AG09319 (cell line): ENCODE measurements at places on chromosomes 5 and 9.

- DNase-seq, result no peak
These were observed 1492.7 kb downstream of the MAT2B start for GRCh38 chr5:164998142-164998541.

DNA sequence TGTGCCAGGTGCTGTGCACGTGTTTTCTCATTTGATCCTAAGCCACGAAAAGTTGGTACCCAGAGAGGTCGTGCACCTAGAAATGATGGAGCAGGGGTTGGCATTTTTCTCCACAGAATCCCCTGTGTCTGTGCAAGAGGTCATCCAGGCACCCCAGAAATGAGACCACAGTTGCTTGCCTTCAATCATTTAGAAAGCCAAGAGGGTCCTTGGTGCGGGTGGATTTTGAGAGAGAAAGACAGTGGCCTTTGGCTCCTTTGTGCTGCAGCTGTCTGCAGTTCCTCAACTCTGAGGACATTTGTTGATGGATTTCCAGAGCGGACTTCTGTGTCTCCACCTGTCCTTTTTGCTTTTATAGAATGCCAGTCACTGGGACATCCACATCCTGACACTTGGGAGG is 33.8 kb upstream of the SPRY4 start:
- DNase-seq, result no peak

DNA sequence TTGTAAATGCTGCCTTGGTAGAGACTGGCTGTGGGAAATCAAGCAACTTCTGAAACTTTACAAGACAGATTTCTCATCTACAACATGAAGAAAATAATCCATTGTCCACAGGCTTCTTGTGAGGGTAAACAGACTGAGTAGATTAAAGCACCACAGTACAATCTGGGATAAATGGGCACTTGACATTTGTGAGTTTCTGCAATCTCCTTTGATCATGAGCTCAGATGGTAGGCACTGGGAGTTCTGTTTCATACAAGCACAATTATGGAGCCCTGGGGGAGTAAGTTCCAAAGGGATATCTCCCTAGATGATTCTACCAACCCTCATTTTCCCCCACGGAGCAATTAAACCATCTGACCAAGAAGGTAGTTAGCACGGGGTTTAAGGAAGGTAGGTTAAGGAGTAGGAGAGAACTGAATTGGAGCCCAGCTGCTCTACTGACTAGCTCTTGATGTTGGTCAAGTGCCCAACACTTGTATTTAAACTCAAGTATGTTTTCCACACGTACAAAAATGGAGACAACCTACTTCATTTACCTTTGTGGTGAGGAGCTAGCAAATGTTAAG is 479.5 kb upstream of the TNC start:
- no peak for DNase-seq

- no peak for DNase-seq
These were observed 120.7 kb downstream of the MYO10 start for GRCh38 chr5:16815432-16815831.

DNA sequence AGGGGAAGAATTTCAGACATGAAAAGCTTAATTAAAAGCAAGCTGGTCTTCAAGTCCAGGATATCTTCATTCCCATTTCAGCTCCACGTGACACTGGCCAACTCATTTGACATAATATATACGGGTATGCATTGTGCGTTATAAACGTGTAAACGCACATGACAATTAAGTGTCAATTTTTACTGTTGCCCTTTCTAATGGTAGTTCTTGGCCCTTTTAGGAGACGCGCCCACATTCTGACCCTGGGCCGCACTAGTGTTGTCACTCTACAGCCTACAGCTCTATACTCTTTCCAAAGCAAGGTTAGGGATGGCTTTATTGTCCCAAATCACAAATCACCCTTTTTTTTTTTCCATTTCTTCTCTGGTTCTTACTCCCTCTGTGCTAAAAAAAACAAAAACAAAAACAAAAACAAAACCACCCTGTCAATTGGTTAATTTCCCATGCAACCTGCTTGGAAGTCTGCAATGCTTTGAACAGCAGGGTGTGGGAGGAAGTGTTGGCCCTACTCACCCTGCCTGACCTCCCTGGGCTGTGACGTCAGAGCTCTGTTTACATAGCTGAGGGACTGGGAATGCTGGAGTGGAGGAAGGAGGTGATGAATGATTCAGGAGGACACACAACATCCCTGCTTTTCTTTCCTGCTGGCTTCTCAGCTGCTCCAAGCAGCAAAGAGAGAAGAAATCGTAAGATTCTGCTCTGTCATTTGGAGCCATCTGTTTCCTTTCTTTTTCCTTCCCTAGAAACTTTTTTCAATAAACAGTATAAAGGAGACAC is 19.3 kb downstream of the RFK start:
- peak; percentile 68 for DNase-seq

- no peak for DNase-seq
These were observed 1.1 kb upstream of the GABRP start for GRCh38 chr5:170782438-170782837.

DNA sequence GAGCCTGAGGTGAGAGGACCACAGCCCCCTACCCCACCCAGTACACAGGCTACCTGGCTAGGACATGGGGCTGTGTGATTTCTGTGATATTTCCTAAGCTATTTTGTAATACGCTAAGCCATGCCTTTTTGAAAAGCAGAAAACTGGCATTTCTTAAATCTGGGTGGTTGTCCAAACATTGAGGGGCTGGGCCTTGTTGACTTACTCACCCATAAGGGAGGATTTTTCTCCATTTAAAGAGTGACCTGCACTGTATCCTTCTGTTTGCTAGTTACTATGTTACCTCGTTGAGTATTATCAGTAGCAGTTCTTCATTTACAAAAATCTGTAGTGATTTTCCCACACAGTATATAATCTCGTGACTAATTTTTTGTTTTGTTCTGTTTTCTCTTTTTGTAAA is 117.5 kb upstream of the OTULINL start:
- DNase-seq, result no peak

GRCh38 chr5:161098516-161098915 is 246.5 kb upstream of the ATP10B start:
- no peak for DNase-seq

DNA sequence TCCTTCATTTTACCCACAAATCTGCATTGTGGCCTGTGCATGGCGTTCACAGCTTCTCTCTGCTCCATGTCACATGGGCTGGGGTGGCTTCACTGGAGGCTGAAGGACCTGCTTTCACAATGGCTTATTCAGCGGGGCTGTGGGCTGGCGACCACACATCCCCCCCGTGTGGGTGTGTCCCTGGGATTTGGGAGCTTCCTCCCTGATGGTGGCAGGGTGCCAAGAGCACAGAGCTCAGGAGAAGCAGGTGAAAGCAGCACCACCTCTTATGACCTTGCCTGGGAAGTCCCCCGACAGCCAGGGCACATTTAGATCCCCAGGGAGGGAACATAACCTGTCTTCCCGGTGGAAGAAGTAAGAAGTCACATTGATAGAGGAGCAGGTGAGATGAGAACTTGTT is 5.0 kb upstream of the MED10 start:
- no peak for DNase-seq

DNA sequence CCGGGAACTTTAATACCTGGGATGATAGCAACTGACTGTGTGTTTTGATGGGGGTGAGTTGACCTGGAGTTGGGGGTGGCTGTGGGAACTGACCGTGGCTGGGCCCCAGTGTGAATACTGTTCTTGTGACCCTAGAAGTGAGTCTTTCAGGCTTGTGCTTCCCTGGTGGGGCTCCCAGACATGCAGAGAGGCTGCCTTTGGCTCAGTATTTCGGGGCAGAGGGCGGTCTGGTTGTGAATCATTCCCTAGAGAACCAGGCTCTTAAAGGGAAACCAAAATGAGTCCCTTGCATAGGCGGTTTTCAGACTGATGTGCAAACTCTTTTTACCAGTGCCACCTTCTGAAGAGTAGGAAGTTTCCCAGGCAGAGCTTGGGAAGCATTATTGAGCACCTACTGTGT is 132.1 kb downstream of the MACROH2A1 start:
- DNase-seq, result no peak

- no peak for DNase-seq
These were observed 1300.1 kb upstream of the DMAC1 start for GRCh38 chr9:9099646-9100045.

DNA sequence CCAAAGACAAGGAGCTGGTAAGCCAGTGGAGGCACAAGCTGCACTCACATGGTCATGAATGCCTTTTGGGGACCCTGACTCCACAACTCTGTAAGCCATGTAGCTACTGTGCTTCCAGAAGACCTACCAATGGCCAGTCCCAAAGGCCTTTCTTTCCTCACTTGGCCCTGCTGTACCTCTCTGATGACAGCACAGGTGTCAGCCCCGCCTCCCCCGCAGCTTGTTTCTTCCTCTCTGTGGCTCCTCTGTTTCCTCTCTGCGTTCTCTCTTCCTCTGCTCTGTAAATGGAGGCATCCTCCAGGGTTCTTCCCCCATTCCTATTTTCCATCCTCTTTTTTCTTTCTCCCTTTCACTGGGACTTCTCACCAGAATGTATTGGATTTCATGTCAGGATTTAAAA is 26.7 kb downstream of the SH3TC2 start:
- DNase-seq, result no peak

- no peak for DNase-seq
These were observed 584.5 kb upstream of the DMAC1 start for GRCh38 chr9:8384091-8384490.

DNA sequence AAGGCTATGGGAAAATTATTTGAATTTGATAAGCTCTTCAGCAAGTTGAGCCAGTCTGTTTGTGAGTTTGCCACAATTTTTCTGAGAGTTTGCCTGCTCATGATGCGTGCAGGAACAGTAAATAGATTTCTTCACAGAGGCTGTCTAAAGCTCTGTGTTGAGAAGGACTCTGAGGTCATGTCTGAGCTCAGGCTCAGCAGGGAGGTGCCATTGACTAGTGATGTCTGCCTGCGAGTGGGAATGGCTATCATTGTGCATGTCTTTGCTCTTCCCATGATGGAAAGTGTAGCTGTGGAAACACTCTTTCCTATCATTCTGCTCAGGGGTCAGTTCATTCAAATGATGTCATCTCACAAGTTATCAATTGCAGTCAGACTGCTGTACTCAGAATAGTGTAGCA is 142.8 kb downstream of the RASEF start:
- DNase-seq, result no peak

DNA sequence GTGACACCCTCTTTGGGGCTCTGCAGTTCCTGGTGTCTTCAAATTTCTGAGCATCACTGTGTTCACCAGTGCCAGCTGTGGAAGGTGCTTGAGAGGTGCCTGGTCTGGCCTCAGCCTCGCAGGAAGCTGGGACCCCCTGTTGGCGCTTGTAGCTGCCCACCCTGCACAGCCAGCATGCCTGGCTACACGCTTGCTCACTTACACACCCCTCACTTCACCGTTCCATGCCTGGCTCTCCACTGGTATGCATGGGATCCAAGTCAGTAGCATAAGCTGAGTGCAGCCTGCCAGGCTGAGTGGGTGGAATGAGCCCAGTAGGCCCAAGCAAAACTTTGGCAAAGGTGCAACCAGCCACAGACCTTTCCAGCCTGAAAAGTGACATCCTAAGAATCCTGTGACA is 801.4 kb upstream of the PTPRD start:
- DNase-seq, result no peak

DNA sequence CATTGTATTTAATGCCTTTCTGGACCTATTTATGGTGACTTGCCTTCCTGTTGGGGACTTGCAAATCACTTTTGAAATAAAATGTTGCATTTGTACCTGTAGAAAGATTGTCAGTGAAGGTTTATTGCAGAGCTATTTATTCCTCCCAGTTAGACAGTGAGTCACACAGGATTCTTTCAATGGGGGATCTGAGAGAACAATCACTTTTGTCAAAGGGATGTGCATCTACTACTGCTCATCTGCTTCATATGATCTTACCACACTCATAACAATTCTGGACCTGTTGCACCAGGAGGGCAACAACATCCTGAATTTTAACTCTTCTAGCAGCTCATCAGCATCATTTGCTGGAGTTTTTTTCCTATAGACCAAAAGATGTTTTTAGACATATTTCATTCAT is 66.8 kb downstream of the FBXL7 start:
- DNase-seq, result no peak

- no peak for DNase-seq
These were observed 27.1 kb downstream of the ASPN start for GRCh38 chr9:92455217-92455616.

- no peak for DNase-seq
These were observed 49.4 kb downstream of the FRMPD1 start for GRCh38 chr9:37700131-37700530.

GRCh38 chr5:171706736-171707441 is 78.7 kb upstream of the SMIM23 start:
- no peak for DNase-seq

DNA sequence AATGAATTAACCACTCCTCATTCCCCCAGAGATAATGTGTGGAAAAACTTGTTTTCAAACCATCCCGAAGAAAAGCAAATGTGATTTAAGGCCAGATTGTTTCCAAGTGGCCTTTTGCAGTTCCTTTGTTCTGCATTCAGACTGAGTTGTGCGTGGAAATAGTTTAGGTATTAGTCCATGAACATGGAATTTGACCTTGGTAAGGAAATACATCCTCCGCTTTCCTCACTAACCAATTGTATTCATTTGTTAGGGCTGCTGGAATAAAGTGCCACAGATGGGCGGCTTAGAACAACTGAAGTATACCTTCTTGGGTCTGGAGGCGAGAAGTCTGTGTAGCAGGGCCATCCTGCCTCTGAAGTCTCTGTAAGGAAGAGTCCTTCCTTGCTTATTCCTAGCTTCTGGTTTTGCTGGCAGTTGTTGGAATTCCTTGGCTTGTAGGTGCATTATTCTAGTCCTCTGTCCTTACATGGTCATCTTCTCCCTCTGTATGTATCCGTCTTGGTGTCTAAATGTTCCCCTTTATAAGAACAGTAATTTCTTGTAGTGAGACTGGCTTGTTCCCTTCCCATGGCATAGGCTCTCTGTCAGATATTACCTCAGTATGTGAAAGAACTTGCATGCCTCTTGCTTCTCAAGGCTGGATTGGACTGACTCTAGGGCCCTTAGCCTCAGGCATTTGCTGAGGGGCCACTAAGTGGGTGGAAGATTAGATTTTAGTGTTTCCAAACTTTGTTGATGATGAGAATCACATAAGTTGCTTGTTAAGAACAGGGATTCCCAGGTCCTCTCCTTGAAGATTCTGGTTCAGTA is 53.9 kb downstream of the RAI14 start:
- DNase-seq, result no peak

GRCh38 chr9:133821601-133822429 is 83.7 kb upstream of the SARDH start:
- no peak for DNase-seq

- DNase-seq, result no peak
These were observed 61.4 kb downstream of the PGM5 start for GRCh38 chr9:68417762-68418161.

DNA sequence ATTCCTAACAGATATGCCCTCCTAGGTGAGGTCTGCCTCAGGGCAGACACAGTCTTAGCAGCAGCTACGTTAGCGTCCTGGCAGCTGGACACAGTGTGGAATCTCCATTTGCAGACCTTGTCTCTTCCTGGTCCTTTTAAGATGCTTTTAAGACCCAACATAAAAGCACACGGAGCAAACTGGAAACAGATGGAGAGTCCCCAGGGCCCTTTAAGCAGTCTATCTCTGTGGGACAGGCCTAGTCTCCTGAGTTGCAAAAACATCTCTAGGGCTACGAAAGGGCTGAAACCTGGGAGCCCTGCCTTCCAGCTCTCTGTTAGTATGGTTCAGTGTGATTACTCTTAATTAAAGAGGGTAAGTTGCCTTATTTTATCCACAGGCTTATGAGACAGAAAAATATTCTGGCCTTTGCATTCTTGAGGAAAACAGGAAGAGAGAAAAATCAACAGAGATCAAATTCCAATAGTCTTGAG is 66.0 kb upstream of the GNA14 start:
- DNase-seq, result no peak

GRCh38 chr5:136676685-136677084 is 311.3 kb upstream of the TRPC7 start:
- DNase-seq, result no peak

GRCh38 chr9:84146893-84147710 is 166.5 kb downstream of the RMI1 start:
- DNase-seq, result no peak
